Activated CD4-positive, alpha-beta T cell treated with anti-CD3 and anti-CD28 coated beads, Interleukin-2, amount 50 U/mL, for 4 hours (primary cell): ENCODE measurements at places on chromosomes 6 and 20.

GRCh38 chr6:73062837-73063236 lies 162.5 kb downstream of the KHDC1L start:
- DNase-seq: no peak

DNA sequence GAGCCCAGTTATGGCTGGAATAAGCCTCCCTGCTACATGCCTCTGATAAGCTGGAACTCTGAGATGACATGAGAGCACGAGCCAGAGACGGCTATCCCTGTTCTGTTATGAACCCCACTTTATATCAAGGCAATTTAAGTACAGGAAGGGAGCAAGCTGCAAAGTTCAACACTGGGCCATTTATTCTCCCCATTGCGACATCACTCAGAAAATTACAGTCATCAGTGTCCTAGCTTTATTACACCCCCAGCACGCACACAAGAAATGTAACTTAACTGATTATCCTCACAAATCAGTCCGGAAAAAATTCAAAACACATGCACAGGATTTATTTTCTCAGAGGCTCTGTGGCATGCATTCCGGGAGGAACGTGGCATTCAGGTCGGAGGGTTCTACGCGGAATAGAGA lies 125.3 kb upstream of the SLC2A12 start:
- no peak for DNase-seq

DNA sequence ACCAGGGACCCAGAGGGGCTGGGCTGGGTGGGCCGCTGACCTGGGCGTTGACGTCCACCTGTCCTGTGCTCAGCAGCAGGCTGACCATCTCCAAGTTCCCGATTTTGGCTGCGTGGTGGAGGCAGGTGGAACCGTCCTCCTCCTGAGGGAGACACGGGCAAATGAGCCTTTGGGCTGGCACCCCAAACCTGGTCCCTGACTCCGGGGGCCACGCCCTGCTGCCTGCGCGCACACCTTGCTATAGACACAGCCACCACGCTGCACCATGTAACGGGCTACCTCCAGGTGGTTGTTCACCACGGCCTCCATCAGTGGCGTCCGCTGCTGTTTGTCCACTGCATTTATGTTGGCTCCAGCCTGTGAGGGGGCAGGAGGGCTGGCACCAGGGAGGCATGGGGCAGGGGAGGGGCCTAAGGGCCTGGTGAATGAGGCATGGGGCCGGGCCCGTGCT lies 7.8 kb upstream of the SLC44A4 start:
- DNase-seq: no peak

GRCh38 chr6:166162599-166163342 lies 4.9 kb downstream of the TBXT start:
- DNase-seq: no peak

GRCh38 chr20:4066551-4066950 lies 51.2 kb upstream of the RNF24 start:
- no peak for DNase-seq

- DNase-seq: no peak
Measured at GRCh38 chr20:21874921-21875320, 169.5 kb downstream of the PAX1 start.

DNA sequence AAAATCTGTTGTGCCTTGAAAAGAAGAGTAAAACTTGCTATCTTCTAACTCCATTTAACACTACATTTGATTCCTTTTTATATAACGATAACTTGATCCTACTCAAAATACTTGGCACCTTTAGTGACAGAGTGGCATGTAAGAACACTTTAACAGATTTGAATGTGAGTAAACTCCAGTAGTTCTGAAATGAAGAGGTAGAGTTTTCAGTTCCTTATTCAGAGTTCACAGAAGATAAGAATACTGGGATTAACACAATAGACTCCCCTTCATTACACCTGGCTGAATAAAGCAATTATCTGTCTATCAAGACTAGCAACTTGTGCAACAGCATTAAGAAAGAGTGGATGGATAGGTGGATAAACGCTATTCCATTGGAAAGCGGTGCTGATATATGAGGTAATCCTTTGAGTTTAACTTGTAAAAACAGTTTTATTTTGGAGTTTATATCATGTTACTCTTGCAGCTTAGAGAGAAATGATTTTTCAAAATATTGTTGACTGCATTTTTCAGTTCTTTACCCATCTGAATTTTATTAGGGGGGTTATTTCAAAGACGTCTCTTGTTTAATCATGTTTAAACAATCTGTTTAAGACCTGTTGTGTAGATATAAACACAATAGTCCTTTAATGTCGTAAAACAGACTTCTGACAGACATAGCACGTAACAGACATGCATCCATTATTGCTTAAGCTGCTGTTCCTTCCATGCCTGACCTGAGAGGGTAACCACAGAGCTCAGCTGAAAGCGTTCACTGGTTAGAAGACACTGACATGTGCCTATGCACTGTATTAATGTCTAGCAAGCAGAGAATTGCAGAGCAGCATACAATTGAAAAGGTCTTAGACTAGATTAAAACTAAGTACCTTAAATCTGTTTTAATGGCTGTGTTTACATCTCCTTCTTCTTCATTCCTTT lies 102.4 kb upstream of the SUPT3H start:
- DNase-seq: no peak

GRCh38 chr6:6512711-6513110 lies 75.8 kb upstream of the LY86 start:
- DNase-seq: no peak

- DNase-seq: no peak
Measured at GRCh38 chr6:24274441-24275083, 83.3 kb downstream of the DCDC2 start.

GRCh38 chr6:144211160-144211559 lies 60.8 kb downstream of the STX11 start:
- no peak for DNase-seq

GRCh38 chr6:163923658-163924411 lies 509.3 kb downstream of the QKI start:
- DNase-seq: no peak

- no peak for DNase-seq
Measured at GRCh38 chr6:56537223-56537770, 105.4 kb downstream of the DST start.

GRCh38 chr6:47648031-47648430 lies 50.3 kb upstream of the ADGRF4 start:
- no peak for DNase-seq

GRCh38 chr20:17956099-17956685 lies 12.4 kb downstream of the SNX5 start:
- no peak for DNase-seq

DNA sequence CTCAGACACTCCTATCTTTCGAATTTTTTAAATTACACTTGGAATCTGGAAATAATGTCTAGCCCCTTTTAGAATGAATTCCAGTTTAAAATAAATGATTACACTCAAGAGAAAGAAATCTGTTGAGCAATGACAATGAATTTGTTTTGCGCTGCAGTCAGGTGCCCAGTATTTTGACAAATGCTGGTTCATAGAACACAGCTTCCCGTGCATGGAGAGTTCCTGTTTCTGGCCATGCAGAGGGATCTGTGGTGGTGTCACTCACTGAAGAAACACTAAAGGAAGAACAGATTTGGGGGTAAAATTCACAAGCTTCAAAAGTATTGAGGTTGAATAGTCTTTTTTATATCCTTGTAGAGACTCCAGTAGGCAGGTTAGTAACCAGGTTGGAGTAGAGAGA lies 113.4 kb upstream of the CEP85L start:
- no peak for DNase-seq

GRCh38 chr20:63037669-63038268 lies 31.0 kb upstream of the BHLHE23 start:
- no peak for DNase-seq

DNA sequence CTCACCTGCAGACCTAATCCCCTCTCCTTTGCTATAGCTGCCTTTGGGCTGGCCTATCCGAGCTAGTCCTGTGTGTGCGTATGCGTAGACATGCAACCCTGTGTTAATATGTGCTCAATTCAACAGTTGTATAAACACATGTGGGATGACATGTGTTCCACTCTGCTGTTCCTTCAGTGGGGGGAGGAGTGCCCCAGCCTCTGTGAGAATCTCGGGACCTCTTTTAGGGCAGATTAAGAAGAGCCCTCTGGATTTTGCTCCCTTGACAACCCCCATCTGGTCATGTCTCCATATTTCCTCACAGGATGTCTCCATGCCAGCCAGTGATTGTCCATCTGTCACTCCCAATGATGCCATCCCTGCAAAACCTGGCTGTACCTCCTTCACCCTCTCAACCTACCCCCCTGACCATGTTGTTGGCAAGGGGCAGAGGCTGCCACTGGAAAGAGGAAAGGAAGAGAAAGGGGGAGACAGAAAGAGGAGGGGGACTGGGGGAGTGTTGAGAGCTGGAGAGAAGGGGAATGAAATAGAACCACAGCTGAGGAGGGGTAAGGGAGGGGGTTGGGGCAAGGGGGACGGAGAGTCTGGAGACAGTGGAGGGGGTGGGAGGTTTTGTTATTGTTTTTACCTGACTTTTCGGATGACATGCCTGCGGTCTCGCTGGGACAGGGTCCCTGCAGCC lies 417 bp downstream of the PRRT1 start:
- DNase-seq: no peak

DNA sequence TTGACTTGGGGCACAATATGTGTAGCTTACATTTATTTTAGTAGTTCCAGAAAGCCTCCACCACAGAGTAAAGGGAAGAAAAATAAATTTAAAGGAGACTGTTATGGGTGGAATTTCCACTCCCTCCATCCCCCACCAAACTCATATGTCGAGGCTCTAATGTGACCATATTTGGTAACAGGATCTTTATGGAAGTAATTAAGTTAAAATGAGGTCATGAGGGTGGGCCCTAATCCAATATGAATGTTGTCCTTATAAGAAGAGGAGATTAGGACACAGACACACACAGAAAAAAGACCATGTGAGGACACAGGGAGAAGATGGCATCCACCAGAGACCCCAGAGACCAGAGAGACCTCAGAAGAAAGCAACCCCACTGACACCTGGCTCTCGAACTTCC lies 189.7 kb downstream of the EDN1 start:
- no peak for DNase-seq

GRCh38 chr20:10568032-10568431 lies 105.8 kb downstream of the JAG1 start:
- DNase-seq: no peak

DNA sequence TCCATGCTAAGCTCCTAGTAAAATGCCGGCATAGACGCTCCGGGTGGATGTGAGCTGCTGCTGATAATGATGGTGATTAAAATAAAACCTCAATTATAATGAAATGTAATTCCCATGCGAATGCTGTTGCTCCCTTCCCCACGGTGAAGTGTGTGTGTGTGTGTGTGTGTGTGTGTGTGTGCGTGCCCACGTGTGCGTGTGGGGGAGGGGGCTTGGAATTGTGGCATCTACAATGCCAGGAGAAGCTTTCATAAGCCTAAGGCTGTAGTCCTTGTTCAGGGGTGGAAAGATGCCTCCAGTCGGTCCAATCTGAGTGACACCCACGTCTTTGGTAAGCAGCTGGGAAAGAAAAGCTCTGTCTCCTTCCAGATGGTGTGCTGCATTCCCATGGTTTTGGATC lies 137.9 kb downstream of the CDH26 start:
- no peak for DNase-seq

DNA sequence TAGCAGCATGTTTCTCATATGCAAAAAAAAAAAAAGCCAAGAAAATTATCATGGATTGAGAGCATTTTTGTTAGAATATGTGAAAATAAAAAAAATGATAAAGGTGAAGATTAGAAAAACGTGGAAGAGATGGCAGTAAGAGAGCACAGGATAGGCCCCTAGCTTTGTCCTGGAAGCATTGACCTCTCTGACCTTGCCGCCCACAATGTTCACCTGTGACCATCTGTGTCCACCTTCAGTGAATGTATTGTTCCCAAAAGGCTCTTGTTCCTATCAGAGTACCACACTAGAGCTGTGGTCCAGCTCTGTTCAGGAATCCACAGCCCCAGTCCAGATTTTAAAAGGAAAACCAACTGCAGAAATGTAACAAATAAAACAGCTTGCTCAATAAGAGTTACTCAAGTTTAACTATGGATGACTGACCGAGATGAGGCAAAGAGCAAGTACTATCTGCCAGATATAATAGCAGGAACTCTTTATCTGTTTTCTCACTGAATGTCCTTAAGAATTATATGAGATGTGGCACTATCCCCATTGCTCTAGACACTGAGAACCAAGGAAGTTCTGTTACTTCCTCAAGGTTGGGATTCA lies 287.7 kb upstream of the STXBP5 start:
- DNase-seq: no peak

DNA sequence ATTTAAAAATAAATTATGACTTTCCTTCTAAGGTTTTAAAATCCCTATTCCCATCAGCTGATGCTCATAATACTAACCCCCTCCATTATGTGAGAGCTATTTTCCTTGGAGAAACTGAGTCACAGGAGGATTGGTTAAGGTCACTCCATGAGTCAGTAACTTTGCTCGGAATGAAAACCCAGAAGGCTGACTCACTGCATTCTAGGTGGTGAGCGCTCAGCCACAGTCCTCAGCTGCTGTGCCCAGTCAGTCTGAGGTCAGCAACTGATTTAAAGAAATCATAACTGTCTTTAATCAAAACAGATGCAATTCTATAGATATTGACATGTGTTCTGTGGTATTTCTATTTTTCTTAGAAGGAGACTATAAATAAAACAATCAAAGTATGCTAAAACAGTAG lies 359.2 kb downstream of the GJA1 start:
- DNase-seq: no peak

DNA sequence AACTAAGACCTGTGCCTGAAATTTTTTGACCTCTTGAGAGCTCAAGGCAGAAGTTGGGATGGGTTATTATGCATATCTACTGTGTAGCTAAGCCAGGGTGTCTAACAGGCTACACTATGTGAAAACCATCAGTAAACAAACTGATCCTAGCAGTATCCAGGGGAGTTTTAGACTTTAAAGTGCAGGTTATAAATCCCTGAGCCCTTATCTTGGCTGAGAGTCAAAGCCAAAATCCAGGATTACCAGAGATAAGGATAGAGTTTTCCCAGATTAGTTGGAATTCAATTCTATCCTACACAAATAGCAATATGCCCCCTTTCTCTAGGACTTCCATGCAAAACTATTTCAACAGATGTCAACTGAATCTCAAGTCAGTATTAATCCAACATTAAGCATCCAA lies 1229.7 kb downstream of the GRIK2 start:
- DNase-seq: no peak

DNA sequence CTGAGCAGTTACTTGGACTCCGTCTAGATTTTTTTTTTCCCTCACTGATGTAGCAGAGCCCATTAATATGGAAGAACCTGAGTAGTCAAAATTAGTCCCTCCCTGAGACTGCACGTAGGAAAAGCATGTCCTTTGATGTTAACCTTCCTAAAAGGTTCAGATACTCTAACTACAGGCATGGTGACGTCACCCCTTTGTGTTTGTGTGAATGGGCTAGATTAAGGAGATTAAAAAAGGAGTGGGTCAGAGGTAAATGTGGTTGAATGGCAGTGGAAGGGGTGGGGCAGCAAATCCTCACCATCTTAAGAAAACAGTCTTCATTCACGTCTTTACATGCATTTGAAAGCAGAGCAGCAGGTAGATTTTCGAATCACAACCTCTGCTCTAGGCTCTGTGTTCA lies 521.1 kb downstream of the TFAP2B start:
- no peak for DNase-seq

DNA sequence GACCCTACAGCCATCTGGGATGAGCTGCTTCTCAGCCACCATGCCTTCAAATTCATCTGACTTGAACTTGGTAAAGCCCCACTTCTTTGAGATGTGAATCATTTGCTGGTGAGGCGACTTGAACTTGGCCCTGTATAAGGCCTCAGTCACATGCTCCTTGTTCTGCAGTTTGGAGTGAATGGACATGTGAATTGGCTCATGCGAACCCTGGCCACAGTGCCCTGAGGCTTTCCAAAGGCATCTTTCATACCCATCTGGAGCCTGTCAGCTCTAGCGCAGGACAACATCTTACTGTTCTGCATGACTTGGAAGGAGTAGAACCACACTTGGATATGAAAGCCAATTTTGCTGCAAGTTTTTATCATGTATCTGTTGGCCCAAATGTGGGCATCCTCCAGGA lies 244.0 kb upstream of the FAM83B start:
- DNase-seq: no peak

GRCh38 chr6:93391965-93392364 lies 27.4 kb downstream of the EPHA7 start:
- DNase-seq: no peak
